H9 (cell line): ENCODE measurements at places on chromosomes 5 and 9. TPM values are rescaled to one million over a fixed set of nuclear protein-coding genes. Genes with fewer than 3 reads are reported as not detected.

The HARS1 gene
- 70.2 and 76.3 TPM in 2 replicates for total RNA-seq

The ECM2 gene
- not detected in 2 replicates for total RNA-seq

The ENTPD8 gene
- 0.77 and 0.90 TPM in 2 replicates for total RNA-seq

The SV2C gene
- total RNA-seq = 0.02 and 0.09 TPM in 2 replicates

The SUSD3 gene
- 7.8 and 9.0 TPM in 2 replicates for total RNA-seq

The SLC45A2 gene
- not detected in 2 replicates for total RNA-seq

The SLC9A3 gene
- total RNA-seq = 0.75 and 0.85 TPM in 2 replicates

The TAF7 gene
- total RNA-seq = 90.3 TPM in 2 replicates

The MARVELD2 gene
- total RNA-seq = 29.5 and 30.3 TPM in 2 replicates

The RLN2 gene
- 3.6 and 3.7 TPM in 2 replicates for total RNA-seq

The PCDHGA6 gene
- total RNA-seq = 1.5 and 1.7 TPM in 2 replicates

The PLPPR1 gene
- 1.8 and 2.4 TPM in 2 replicates for total RNA-seq

The CYSRT1 gene
- 1.0 and 1.9 TPM in 2 replicates for total RNA-seq

The MEF2C gene
- total RNA-seq = 0.11 and 0.20 TPM in 2 replicates

The HRH2 gene
- 3.3 and 3.6 TPM in 2 replicates for total RNA-seq

The PHYHD1 gene
- total RNA-seq = 18.0 and 22.2 TPM in 2 replicates

The TRAF1 gene
- 1.4 and 1.5 TPM in 2 replicates for total RNA-seq

The ARSI gene
- 1.3 and 1.7 TPM in 2 replicates for total RNA-seq

The PCDHGA12 gene
- total RNA-seq = 1.3 and 1.4 TPM in 2 replicates

The ARAP3 gene
- total RNA-seq = 27.3 and 27.6 TPM in 2 replicates

The DCTN4 gene
- total RNA-seq = 45.1 and 48.5 TPM in 2 replicates

The LRRC14B gene
- total RNA-seq = not detected in 2 replicates

The CDH9 gene
- 0.61 and 0.79 TPM in 2 replicates for total RNA-seq

The GPR151 gene
- total RNA-seq = not detected in 2 replicates

The C5orf58 gene
- 0.90 and 1.4 TPM in 2 replicates for total RNA-seq

The MYOT gene
- total RNA-seq = not detected in 2 replicates

The GLT6D1 gene
- total RNA-seq = not detected in 2 replicates

The CCL21 gene
- not detected in 2 replicates for total RNA-seq

The PCDHB15 gene
- total RNA-seq = 5.2 and 7.0 TPM in 2 replicates

The ZNF879 gene
- total RNA-seq = 5.4 and 6.4 TPM in 2 replicates

The CNTNAP3 gene
- total RNA-seq = 18.7 and 22.6 TPM in 2 replicates

The PCDHA6 gene
- 4.5 and 4.9 TPM in 2 replicates for total RNA-seq

The GPR150 gene
- 0.11 TPM in 1 of 2 replicates, not detected in the other for total RNA-seq

The DDX4 gene
- not detected in 2 replicates for total RNA-seq

The EXOC3 gene
- total RNA-seq = 36.7 and 37.6 TPM in 2 replicates

The FOXD1 gene
- 0.20 and 0.31 TPM in 2 replicates for total RNA-seq

The NPR2 gene
- total RNA-seq = 12.2 and 12.5 TPM in 2 replicates

The TIFAB gene
- total RNA-seq = not detected in 2 replicates

The WNK2 gene
- 69.4 and 70.5 TPM in 2 replicates for total RNA-seq

The CDC20B gene
- 0.18 and 0.26 TPM in 2 replicates for total RNA-seq

The P4HA2 gene
- 15.1 and 15.3 TPM in 2 replicates for total RNA-seq

The GARIN3 gene
- not detected in 2 replicates for total RNA-seq

The SLC28A3 gene
- total RNA-seq = not detected in 2 replicates

The CDHR2 gene
- total RNA-seq = 0.90 TPM in 2 replicates

The MARCOL gene
- total RNA-seq = not detected in 2 replicates

The SPAAR gene
- total RNA-seq = 0.26 TPM in 1 of 2 replicates, not detected in the other

The FOXD4L5 gene
- 0.13 TPM in 1 of 2 replicates, not detected in the other for total RNA-seq

The ZNF354C gene
- total RNA-seq = 4.8 and 5.4 TPM in 2 replicates

The DRD1 gene
- total RNA-seq = not detected in 2 replicates

The CRB2 gene
- 2.9 and 3.6 TPM in 2 replicates for total RNA-seq

The GNA14 gene
- total RNA-seq = 0.37 and 0.48 TPM in 2 replicates

The PCDHGB5 gene
- total RNA-seq = 3.6 and 3.8 TPM in 2 replicates

The PCAT7 gene
- 4.0 and 4.2 TPM in 2 replicates for total RNA-seq

The PCDHGA1 gene
- 0.63 and 0.72 TPM in 2 replicates for total RNA-seq

The ELOVL7 gene
- 2.5 and 2.7 TPM in 2 replicates for total RNA-seq
